Esophagus muscularis mucosa (tissue), 4 donors: ENCODE measurements at places on chromosomes 16 and 17. TPM values are rescaled to one million over a fixed set of nuclear protein-coding genes. Genes with fewer than 3 reads are reported as not detected.

The TBC1D3C gene
- not detected for total RNA-seq

The RASD1 gene
- 17.9 TPM for total RNA-seq

The C16orf87 gene
- total RNA-seq: 11.2 TPM

The DPEP3 gene
- total RNA-seq: not detected

The FOXO3B gene
- total RNA-seq: 7.8 TPM

The IFI35 gene
- total RNA-seq: 21.2 TPM

The G6PC1 gene
- not detected for total RNA-seq

The FBXW10 gene
- total RNA-seq: not detected

The AXIN1 gene
- total RNA-seq: 53.1 TPM

The HSD17B1 gene
- total RNA-seq: 0.75 TPM

The ARHGAP23 gene
- 150 TPM for total RNA-seq

The MSLN gene
- not detected for total RNA-seq

The CLEC3A gene
- 0.17 TPM for total RNA-seq

The SSH2 gene
- total RNA-seq: 20.7 TPM

The TNP2 gene
- not detected for total RNA-seq

The GPR139 gene
- total RNA-seq: not detected

The XAF1 gene
- 35.3 TPM for total RNA-seq

The KRTAP4-3 gene
- not detected for total RNA-seq

The LPO gene
- not detected for total RNA-seq

The GGT6 gene
- not detected for total RNA-seq

The MYH2 gene
- total RNA-seq: 0.33 TPM

The KRTAP2-3 gene
- total RNA-seq: not detected

The RASL10B gene
- total RNA-seq: 28.1 TPM

The EVI2B gene
- total RNA-seq: 10.8 TPM
